ENCODE measurements at places on chromosomes 13 and 19.

DNA sequence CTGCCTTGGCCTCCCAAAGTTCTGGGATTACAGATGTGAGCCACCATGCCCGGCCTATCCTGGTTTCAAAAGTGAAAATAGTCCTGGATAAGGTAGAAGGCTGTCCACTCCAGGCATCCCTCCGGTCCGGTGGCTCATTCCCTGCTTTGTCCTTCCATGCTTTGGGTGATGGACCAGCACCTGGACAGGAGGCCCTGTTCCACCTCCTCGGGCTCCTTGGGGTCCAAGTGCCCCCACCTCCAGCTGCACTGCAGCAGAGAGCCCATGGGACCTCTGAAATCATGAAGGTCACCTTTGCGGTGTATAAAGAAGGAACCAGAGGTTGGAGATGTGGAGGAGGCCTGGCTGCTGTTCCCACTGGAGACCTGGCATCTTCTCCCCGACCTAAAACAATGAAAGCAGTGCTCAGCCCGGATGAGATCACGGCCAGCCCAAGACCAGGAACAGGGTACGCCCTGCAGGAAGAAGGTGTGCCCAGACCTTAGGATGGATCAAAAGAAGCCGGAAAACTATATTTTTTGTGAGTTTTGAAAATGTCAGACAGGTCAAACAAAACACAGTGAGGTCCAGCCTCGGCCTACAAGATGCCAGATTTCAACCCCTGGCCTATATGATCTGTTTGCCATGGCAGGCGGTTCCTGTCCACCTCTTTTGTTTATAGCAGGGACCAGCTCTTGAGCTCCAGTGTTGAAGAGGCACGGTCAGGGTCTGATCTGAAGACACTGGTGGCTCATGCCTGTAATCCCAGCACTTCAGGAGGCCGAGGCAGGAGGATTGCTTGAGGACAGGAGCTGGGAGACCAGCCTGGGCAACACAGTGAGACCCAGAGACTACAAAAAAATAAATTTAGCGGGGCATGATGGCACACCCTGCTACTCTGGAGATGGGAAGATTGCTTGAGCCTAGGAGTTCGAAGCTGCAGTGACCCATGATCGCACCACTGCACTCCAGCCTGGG lies 5.8 kb downstream of the LSR start:
- no peak for DNase-seq

DNA sequence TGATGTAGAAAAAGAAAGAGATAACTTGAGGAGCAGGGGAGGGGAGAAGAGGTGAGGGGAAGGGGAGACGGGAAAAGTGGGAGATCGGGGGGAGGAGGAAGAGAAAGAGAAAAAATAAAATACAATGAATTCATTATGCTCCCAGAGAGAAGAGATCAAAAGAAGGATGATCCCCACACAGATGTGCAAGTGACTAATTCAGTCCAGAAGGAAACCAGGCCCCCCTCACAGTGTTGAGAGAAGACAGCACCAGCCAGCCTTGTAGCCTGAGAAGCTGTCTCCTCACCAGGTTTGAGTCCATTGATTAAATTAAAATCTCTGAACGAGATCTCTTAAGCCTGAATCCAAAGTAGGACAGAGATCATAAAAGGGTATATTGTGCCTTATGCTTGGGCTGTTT lies 333.7 kb upstream of the NBEA start:
- DNase-seq = no peak

DNA sequence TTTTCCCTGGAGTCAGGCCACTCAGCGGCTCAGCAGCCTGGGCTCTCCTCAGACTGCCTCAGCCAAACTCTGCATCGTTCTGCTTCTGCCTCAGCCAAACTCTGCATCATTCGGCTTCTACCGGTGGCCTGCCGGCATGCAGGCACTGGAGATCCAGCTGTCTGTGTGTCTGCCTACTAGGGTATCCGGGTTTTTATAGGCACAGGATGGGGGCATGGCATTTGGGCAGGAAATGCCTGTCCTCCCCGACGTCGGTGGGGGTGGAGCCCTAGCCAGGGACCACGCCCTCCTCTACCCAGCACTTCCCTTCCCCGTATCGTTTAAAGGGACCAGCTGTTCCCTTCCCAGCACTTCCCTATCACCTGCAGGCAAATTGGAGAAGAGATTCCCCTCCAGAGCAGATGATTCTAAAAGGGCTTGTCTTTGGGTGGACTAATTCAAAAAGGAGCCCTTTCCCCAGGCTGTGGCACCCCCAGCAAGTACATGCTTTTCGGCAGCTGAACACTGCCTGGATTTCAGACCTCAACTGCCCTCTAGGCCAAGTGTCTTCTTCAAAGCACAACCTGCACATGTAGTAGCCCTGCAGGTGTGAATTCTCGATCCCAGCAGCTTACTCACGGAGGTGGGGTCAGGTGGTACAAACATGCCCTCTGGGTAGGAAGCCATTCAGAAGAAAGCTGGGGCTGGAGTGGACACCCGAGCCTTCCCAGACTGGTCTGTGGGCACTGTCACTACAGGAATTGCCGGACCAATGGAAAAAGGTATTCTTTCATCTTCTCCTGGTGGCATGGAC lies 25.4 kb upstream of the GPR12 start:
- no peak for DNase-seq

DNA sequence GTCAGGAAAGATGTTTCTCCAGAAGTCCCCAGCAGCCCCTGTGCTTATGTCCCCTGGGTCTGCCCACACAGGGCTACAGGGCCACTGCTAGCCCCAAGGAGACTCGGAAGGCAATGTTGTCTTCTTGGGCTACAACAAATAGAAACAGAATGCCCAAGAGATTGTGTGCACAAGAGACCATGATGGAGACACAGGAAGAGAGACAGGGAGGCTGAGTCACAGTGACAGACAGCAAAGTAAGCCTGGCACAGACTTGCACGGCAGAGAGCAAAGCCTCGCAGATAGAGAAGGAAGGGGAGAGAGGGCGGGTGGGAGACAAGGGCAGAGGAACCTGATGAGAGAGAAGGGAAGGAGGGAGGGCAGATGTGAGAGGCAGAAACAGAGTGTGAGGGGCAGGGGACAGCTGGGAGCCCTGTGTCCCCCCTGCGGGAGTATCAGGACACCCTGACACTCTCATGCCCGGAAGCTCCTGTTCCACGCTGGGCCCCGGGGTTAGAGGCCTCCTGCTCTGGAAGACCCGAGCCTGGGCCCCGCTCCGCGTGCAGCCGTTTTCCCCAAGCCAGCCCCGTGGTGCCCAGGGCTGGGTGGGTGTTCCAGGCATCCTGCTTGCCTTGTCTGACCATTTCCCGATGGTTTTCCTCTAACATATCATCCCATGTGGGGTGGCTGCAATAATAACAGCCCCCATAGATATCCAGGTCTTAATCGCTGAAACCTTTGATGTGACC lies 2.7 kb upstream of the PLA2G4C start:
- no peak for DNase-seq

GRCh38 chr13:113485545-113485944 lies 5.0 kb downstream of the DCUN1D2 start:
- no peak for DNase-seq

- no peak for DNase-seq
These were observed 1.4 kb upstream of the OR7G3 start for GRCh38 chr19:9128171-9128570.

DNA sequence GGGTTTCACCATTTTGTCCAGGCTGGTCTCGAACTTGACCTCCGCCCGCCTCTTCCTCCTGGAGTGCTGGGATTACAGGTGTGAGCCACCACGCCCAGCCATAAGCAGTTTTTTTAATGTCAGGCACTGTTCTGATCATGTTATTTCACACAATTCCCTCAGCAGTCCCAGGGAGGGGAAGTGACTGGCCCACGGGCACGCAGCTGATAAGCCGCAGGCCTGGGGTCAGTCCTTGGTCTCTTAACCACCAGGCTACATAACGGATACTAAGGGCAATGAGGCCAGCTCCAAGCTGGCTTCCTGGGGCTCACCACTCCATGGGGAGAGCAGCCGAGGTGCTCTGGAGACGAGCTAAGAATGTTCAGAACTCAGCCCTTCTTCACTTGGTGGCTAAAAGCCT lies 13.5 kb downstream of the BRSK1 start:
- DNase-seq = no peak

DNA sequence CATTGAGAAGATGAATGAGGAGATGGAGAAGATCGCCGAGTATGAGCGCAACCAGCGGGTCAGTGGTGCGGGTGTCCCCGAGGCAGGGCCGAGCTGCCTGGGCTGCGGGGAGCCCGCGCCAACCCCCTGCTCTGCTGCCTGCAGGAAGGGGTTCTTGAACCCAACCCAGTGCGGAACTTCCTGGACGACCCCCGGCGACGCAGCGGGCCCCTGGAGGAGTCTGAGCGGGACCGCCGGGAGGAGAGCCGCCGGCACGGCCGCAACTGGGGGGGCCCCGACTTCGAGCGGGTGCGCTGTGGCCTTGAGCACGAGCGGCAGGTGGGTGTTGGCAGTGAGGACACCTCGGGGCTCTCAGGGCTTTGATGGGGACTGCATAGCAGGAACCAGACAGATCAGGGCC lies 8.3 kb downstream of the CCDC9 start:
- no peak for DNase-seq

DNA sequence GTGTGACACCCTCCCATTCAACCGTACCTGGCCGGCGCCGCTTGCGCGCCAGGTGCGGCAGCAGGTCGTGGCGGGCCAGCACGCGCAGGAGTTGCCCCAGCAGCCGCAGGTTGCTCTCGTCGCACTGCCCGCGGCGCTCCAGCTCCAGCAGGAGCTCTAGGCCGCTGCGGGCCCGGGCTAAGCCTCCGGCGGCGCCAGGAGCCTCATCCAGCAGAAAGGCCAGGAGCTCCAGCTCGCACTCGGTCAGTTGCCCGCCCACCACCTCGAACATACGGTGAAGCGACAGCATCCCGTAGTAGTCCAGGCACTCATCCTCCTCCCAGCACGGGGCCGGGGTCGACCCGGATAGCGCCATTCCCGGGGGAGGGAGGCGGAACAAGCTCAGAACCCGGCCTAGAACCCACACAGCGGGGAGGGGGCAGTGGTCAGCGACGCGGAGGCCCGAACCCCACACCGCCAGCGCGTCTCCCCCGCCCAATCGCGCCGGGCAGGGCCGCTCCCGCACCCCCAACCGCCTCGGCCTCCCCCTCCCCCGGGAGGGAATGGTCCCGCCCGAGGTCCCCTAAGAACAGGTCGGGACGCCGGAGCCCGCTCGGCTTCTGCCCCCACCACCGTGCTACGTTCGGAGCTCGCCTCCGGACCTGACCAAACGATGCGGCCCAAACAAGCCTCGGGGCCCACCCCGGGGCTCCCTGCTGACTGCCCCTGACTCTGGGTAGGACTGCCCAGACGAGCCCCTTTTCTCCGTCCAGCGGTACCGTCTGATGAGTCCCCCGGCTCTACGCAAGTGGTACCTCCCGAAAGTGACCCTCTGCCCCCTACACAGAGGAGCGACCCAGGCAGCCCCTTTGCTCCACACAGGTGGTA lies 591 bp downstream of the DEDD2 start:
- peak; percentile 73 for DNase-seq

All from small intestine (tissue), 16 donors.